Activated naive CD4-positive, alpha-beta T cell treated with anti-CD3 and anti-CD28 coated beads for 36 hours (primary cell): ENCODE measurements at places on chromosomes 7 and 10.
A peak's percentile ranks its signal among the peaks of the same experiment; 100 is the strongest.

DNA sequence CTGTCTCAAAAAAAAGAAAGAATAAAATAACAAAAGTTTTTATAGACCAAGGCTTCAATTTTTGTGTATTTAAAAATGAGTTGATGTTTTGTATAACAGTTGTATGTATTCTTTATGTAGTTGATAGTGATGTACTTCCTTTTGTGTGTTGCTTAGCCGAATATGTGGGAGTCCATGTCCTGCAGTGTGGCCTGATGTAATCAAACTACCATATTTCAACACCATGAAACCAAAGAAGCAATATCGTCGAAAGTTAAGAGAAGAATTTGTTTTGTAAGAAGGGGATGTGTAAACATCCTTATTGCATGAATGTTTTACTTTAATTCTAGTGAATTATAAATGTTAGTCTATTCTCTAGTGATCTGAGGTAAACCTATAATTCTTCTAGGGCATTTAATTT lies 56.6 kb downstream of the MPLKIP start:
- no peak for DNase-seq

GRCh38 chr10:69949770-69950169 lies 102.9 kb upstream of the MACROH2A2 start:
- no peak for DNase-seq

DNA sequence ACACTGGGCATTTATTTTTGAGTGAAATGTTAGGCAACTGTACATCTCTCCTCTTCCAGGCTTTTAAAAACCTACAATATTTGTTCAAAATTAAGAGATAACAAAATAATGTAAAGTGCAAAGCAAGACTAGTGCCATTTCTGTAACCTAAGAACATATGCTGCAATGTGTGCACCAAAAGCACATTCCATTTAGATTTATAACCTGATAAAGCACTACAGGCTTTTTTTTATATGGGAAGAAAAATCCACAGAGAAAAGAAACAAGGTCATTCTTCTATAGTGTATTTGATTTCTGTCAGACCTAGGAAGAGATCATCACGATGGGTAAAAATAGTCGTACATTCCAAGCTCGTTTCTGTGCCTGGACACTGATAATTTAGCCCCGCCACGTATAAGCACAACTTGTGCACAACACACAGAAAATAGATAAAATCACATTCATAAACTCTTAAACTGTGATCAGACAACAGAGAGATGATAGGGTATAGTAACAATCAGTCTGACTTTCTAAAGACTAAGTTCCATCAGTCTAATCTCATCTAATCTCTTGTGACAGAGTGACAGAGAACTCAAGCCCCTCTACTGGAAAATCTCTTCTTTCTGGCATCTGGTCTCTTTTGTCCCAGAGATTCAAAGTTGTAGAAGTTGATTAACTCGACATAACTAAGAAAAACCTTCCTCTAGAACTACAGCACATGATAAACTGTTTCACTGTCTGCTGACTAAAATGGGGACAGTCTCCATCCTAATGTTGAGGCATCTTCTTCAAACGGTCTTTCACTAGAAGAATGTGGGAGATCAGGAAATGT lies 6.7 kb downstream of the LAMB1 start:
- DNase-seq, result no peak

DNA sequence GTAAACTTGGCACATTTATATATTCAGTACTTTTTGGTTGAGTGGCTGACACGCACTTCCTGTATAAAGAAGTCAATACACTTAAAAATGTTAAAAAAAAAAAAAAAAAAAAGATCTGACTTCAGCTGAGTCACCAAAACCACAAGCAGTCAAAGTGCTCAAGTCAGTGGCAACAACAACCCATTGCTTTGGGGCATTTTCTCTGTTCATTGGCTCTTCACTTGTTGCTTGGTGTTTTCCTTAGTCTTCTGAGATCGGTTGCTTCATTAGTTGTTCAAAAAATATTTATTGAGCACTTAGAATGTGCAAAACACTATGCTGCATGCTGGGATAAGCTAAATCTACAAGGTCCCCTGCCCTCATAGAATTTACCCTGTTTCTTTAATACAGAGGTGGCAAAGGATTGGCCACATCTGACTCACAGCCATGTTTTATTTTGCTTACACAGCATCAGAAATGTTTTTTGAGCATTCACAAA lies 63.7 kb downstream of the ZNRF2 start:
- DNase-seq, result peak; percentile 67

DNA sequence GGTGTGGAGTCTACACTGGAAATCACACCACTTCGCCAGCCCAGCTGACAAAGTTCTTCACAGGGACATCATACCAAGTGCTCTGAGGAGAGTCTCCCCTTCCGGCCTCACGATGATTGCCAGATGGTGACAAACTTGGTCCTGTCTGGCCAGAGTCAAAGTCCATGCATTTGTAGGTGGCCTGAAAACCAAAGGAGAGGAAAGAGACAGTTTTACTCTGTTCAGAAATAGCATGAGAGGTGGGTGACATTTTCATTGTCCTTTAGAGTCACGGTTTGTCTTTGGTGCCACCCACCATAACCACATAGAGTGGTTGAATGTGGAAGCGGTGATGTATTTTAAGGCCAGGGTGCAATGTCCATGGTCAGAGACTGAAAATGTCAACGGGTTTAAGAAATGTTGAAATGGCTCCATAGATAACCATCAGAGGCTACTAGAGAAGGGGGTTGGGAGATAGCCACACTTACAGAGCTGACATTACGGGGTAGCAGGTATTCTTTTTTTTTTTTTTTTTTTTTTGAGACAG lies 33.0 kb downstream of the BTBD16 start:
- no peak for DNase-seq

DNA sequence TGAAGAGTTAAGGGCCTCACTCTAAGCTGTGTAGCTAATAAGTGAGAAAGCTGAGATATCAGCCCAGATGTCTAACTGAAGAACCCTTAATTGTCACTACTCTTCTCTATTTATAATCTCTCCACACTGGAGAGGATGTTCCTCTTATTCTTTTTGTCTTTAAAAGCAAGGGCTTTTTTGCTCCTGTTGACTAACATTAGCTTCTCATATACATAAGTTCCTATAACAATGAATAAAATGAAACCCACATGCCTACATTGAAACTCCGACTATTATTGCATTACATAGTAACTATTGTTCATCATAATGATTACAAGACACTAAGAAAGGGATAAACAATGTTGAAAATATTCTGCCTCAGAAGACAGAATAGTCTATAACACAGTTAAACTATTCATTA lies 67.1 kb downstream of the GNAT3 start:
- no peak for DNase-seq

- DNase-seq, result no peak
These were observed 1.1 kb downstream of the NDUFB2 start for GRCh38 chr7:140697447-140698143.

DNA sequence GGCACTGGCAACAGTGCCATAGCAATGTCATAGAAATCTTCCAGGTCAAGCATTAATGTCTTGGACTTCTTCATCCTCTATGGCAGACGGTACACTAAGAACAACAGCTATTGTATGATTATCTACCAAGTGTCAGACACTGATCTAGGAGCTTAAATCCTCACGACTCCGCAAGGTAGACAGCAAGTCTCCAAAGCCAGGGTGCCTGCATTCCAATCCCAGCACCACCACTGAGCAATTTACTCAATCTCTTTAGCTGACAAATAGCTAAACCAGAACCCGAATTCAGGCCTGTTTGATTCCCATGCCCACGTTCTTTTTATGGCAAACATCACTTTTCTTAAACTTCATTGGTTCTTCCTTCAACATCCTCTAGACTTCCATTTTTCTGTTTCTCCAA lies 31.8 kb downstream of the DNMBP start:
- DNase-seq, result no peak

- DNase-seq, result no peak
These were observed 15.9 kb downstream of the C10orf90 start for GRCh38 chr10:126654579-126654978.

DNA sequence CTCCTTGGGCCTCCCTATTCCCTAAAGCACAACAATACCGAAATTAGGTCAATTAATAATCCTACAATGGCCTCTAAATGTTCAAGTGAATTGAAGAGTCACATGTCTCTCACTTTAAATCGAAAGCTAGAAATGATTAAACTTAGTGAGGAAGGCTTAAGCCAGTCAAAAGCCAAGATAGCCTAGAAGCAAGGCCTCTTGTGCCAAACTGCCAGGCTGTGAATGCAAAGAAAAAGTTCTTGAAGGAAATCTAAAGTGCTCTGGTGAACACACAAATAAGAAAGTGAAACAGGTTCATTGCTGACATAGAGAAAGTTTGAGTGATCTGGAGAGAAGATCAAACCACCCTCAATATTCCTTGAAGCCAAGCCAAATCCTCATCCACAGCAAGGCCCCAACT lies 57.2 kb downstream of the SLC29A4 start:
- DNase-seq, result no peak

DNA sequence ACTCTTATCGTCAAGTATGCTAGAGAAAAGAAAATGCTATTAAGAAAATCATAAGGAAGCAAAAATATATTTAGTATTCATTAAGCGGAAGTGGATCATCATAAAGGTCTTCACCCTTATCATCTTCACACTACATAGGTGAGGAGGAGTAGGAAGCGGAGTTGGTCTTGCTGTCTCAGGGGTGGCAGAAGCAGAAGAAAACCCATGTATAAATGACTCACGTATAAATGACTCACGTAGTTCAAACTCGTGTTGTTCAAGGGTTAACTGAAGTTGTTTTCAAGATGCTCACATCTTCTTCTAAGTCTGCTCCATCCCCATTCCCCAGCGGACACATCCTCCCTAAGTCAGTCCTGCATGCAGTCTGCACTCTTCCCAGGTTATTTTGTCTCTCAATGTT lies 72.4 kb downstream of the SFMBT2 start:
- DNase-seq, result no peak

GRCh38 chr10:87761892-87762291 lies 56.1 kb downstream of the ATAD1 start:
- DNase-seq, result peak; percentile 77

- no peak for DNase-seq
These were observed 32.9 kb upstream of the PRKAR1B start for GRCh38 chr7:760006-760405.

- DNase-seq, result peak; percentile 19
These were observed 338.0 kb upstream of the MKI67 start for GRCh38 chr10:128463991-128464760.

- DNase-seq, result peak; percentile 43
These were observed 29.2 kb downstream of the FAM3C start for GRCh38 chr7:121366852-121367431.

DNA sequence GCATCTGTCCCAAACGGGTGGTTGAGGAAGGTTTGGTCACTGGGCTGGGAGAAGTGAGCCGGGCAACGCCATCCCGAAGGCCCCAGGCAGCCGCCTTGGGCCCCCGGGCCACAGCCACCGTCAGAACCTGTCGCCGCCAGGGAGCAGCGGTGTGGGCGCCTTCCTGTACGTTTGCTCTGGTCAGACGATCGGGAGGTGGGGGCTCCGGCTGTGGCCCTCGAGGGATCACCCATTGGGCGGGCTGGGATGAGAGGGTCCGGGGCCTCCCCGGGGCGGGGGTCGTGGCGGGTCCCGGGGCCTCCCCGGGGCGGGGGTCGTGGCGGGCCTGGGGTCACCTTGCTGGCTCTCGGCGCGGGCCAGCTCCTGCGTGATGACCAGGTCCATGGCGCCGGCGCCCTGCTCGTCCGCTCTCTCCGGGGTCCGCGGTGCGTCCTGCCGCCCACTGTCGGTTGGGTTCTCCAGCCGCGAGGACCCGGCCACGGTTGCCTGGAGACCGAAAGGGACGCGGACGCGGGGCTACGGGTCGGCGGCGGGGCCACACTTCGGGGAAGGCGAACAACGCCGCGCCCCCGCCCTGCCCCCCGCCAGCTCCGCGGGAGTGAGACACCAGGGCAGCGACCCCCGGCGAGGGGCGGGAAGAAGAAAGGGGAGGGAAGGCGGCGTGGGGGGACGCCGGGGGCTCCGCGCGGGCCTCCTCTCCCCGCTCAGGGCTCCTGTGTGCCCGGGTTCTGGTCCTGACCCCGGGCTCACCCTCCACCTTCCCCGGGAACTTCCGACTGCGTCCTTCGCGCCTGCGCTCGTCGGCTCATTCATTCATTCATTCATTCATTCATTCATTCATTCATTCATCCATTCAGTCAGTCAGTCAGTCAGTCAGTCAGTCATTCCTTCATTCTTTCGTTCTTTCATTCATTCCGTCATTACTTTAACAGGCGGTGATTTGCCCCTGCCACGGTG lies at the start of gene CFAP46:
CFAP46 (minus strand) TSS at position 470 of the 957 bp plus-strand sequence; CDS start at position 384, 86 bp downstream.
- no peak for DNase-seq

DNA sequence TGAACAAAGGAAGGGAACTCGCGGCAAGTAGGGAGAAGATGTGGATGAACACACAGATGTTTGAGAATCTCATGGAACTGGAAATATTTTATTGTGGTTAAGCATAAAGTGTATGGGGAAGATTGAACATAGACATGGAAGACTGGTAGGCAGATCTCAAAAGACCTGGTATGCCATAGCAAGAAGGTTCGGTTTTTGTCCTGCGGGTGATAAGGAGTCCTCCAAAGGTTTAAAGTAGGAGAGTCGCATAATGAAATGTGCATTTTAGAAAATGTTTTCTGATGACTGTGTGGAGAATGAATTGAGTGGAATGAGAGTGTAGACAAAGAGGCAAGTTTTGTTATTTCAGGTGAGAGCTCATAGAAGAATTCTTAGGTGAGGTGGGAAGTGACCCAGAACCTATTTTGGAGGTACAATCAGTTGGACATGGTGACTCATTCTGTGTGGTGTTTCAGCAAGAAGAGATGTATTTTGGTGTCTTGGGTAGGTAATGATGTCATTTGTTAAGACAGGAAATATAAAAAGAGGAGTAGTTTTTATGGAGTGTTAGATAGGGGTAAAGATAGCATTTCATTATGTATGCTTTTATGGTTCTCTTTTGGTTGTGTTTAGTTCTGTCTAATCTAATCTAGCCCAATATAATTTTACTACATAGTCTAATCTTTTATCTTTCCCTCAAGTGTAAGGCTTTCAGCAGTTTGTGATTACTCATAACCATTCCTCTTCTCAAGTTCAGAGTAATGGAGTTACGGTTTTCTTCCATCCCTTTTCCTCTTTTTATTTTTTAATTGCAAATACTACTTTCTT lies 239.2 kb downstream of the EXOC4 start:
- DNase-seq, result no peak

DNA sequence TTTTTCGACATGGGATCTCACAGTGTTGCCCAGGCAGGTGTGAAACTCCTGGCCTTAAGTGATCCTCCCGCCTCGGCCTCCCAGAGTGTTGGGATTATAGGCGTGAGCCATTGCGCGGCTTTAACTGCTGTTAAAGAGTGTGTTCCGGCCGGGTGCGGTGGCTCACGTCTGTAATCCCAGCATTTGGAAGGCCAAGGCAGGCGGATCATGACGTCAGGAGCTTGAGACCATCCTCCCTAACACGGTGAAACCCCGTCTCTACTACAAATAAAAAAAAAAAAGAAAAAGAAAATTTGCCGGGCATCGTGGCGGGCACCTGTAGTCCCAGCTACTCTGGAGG lies 1.1 kb downstream of the RABGEF1 start:
- no peak for DNase-seq

- no peak for DNase-seq
These were observed 1584.4 kb upstream of the LRRTM3 start for GRCh38 chr10:65341323-65341925.

GRCh38 chr10:79926037-79926436 lies 22.9 kb downstream of the SFTPD start:
- DNase-seq, result no peak

GRCh38 chr7:148962440-148962822 lies 65.9 kb downstream of the PDIA4 start:
- DNase-seq, result no peak

- DNase-seq, result peak; percentile 77
These were observed 27.6 kb downstream of the BMPER start for GRCh38 chr7:33932832-33933468.
